ENCODE measurements at places on chromosomes 2 and 18. TPM values are rescaled to one million over a fixed set of nuclear protein-coding genes. Genes with fewer than 3 reads are reported as not detected.

GREB1 gene
- total RNA-seq: 0.78 TPM

MTA3 gene
- 22.9 TPM for total RNA-seq

TLX2 gene
- total RNA-seq: 4.2 TPM

STPG4 gene
- total RNA-seq: not detected

VIL1 gene
- not detected for total RNA-seq

PIGN gene
- total RNA-seq: 18.5 TPM

DES gene
- 0.60 TPM for total RNA-seq

SERPINE2 gene
- 173 TPM for total RNA-seq

INHA gene
- total RNA-seq: 0.12 TPM

ALLC gene
- total RNA-seq: not detected

ZAP70 gene
- 2.0 TPM for total RNA-seq

GALNT3 gene
- not detected for total RNA-seq

CMPK2 gene
- 3.7 TPM for total RNA-seq

FSIP2 gene
- 0.78 TPM for total RNA-seq

ACYP2 gene
- 20.6 TPM for total RNA-seq

GRHL1 gene
- total RNA-seq: 0.36 TPM

SERPINB10 gene
- 0.60 TPM for total RNA-seq

KCNIP3 gene
- 4.1 TPM for total RNA-seq

RBMS1 gene
- 82.7 TPM for total RNA-seq

SALL3 gene
- not detected for total RNA-seq

RNF138 gene
- 36.9 TPM for total RNA-seq

KIF5C gene
- 0.12 TPM for total RNA-seq
